ENCODE measurements at places on chromosomes 13 and 19. TPM values are rescaled to one million over a fixed set of nuclear protein-coding genes. Genes with fewer than 3 reads are reported as not detected.

DNA sequence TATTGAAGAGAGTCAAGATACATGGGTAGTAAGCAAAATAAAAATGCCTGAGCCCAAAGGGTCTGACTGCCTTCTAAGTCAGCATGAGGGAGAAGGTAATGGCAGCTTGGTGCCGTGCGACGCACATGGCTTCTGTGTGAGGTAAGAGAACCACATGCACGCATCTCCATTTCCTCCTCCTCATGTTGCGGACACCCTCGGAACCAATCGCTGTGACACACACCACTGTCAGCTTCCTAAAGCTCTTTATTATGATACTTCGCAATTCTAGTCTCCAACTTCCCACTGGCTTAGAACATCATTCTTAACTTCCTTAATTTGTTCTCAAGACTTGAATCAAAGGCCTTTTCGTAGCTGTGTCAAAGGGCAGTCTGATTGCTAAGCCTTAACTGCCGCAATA, 170.1 kb downstream of the OXGR1 start:
- DNase-seq = no peak

- DNase-seq = no peak
Measured at GRCh38 chr13:48236528-48237353, 3.7 kb downstream of the ITM2B start.

DNA sequence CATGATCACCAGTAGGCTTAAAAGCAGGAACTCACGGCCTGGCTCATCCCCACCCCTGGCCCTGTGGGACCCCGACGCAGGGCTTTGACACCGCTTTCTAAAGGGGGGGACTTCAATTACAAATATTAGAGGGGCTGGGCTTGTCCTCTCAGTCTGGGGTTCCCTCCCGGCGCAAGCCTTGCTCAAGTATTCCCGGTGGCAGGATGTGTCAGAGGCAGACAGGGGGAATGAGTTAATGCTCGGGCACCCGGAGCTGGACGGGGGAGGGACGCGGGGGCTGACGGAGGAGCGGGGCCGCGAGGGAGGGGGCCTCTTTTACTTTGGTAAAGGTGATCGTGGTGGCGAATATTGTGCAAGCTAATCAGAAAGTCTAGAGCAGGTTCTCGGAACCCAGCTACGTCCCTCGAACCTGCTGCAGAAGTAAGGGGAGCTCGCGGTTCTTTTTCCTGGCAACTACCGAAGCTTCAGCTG, 1.1 kb downstream of the FGF14 start:
- DNase-seq = peak; percentile 65

DNA sequence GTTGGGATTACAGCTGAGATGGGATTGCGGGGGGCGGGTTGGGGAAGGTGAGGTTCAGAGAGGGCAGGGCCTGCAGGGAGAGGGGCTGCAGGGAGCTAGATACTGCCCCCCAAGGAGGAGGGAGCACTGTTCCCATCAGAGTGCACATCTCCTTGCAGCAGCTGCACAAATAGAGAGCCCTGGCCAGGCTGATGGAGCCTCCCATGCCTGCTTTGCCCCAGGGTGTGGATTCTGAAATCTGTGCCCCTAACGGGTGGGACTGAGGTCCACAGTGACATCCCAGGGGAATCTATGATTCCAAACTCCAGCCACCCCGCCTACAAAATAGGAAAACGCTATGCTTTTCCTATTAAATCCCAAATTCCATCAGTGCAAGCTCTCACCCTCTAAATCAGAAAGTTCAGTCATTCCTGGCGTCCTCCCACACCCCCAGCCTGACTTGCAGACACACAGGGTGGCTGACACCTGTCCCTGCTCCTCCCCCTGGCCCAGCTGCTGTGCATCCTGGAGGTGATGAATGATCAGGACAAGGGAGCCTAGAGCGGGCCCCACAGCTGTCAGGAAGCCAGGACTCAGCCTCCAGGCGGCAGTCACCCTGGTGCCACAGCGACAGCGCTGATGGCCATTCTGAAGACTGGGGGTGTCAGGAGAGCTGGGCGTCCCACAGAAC, 6.3 kb upstream of the CEACAM21 start:
- no peak for DNase-seq

DNA sequence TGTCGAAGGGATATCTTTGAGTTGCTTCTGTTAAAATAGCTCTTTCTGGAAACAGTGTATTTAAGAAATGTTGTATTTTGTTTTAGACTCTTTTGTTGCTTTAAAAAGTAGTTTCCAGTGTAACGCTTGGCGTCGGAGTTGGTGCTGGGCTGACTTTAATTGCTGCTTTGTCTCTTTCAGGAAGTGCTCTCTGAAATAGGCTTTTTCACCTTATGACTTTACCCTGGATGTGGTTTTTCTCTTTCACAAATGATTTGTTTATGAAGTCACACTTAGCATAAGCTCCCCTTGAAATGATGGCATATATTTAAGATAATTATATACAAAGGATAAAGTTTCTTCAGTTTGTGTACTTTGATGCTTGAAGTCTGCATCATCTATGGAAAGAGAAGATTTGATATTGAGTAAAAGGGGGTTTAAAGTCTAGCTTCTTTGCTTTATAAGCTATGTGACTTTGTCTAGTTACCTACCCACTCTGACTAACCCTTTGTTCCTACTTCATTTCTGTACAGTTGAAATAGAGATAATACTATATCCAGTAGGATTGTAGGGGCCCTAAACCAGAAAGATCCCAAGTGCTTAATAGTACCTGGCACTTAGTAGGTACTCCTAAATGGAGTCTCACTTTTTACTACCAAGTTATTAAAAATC, at the start of gene GPR18:
Gene GPR18 (minus strand): TSS at position 170 of the 651 bp plus-strand sequence. CDS start 2,507 bp downstream, outside the sequence.
- no peak for DNase-seq

GRCh38 chr13:97567510-97568243, 133.7 kb downstream of the RAP2A start:
- no peak for DNase-seq

DNA sequence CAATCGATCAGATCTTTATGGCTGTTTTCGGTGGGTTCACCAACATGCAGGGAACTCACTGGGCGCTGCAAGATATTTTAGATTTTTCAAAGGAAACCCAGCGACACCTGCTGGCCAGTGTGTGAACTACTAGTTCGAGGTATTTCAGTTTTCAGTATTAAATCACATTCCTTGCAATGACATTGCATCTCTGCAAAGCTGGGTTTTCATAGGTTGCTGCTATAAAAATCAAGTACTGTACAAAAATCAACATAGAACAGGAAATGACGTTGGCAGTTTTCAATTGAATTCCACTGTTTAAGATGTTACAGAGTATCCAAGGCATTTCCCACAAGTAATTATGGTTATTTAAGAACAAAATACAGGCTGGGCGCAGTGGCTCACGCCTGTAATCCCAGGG, 17.6 kb downstream of the LIG1 start:
- peak; percentile 52 for DNase-seq

DNA sequence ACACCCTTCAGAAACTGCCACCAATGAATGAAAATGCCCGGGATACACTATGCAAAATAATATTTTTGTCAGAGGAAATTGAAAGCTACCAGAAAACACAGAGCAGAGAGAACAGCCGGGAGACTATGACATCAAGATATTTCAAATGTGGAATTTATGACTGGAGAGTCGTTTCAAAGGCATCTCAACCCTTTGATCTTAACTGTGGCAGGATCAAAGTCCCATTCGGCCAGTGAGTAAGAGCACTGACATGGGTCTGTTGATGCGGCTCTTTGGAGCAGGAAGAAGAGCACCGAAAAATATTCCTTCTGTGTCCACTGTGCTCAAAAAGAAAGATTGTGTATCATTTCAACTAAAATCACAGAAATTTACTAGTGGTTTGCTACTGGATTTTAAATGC, 201.9 kb downstream of the RFC3 start:
- DNase-seq = no peak

GRCh38 chr13:40368127-40368891, 298.1 kb downstream of the FOXO1 start:
- DNase-seq = no peak

GRCh38 chr13:110004814-110005213, 218.4 kb upstream of the IRS2 start:
- DNase-seq = no peak

The ALKBH6 gene
- 5.3 TPM for total RNA-seq

The IL4I1 gene
- not detected for total RNA-seq

The FAM216B gene
- 0.78 TPM for total RNA-seq

The LMO7 gene
- total RNA-seq = 132 TPM

The C1QTNF9B gene
- not detected for total RNA-seq

The FGF22 gene
- total RNA-seq = 0.62 TPM
